ENCODE measurements at places on chromosomes 16 and 17.

DNA sequence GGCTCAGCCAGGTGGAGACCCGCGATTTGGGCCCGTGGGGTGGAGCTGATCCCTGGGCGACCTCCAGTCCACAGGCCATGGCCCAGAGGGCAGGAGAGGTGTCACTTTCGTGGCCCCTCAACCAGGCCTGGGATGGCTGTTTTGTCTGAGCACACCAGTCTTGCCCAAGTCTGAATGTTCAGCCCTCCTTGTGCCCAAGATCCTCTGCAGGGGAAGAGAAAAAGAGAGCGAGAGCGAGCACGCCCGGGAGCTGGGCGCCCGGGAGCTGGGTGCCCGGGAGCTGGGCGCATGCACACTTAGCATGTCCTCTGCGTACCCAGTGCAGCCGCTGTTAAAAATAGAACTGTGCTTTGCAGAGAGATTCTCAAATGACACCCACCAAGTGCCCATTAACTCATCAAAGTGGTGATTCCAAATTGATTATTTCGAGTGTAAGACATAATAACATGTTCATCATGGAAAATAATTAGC is 403.3 kb upstream of the TNRC6C start:
- DNase-seq, result no peak

DNA sequence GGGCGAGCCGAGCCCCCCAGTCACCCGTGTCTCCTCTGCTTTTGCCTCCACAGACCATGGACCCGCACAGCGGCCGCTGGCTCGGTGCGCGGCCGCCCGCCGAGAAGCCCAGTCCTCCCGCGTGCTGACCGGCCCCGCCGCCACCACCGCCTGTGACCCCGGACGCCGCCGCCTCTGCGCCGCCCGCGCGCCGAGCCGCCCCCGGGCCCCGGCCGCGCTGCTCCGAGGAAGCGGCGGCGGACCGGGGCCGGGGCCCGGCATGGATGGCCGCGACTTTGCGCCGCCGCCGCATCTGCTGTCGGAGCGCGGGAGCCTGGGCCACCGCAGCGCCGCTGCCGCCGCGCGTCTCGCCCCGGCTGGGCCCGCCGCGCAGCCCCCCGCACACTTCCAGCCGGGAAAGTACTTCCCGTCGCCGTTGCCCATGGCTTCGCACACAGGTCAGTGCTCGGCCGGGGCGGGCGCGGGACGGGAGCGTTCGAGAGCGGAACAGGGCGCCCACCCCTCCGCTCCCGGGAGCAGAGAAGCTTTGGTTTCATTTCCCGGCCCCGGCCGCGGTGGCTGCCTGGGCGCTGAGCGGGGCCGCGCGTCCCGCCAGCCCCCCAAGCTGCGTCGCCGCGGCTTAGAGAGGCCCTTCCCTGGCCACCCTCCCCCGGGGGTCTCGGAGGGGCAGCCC is 4.4 kb downstream of the BAHCC1 start:
- DNase-seq, result no peak

- no peak for DNase-seq
Observed at GRCh38 chr17:80260791-80261158, at the start of gene RNF213. RNF213 (plus strand) TSS chr17:80260852; CDS start chr17:80263682, 2,830 bp downstream.

DNA sequence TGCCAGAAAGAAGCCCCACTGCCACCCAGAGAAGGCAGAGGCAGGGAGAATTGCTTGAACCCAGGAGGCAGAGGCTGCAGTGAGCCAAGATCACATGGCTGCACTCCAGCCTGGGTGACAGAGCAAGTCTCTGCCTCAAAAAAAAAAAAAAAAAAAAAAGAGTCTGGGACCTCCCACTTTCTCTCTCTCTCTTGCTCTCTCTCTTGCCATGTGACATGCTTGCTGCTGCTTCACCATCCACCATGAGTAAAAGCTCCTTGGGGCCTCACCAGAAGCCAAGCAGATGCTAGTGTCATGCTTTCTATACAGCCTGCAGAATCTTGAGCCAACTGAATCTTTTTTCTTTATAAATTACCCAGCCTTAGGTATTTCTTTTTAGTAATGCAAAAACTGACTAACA is 21.5 kb upstream of the SRSF1 start:
- no peak for DNase-seq

DNA sequence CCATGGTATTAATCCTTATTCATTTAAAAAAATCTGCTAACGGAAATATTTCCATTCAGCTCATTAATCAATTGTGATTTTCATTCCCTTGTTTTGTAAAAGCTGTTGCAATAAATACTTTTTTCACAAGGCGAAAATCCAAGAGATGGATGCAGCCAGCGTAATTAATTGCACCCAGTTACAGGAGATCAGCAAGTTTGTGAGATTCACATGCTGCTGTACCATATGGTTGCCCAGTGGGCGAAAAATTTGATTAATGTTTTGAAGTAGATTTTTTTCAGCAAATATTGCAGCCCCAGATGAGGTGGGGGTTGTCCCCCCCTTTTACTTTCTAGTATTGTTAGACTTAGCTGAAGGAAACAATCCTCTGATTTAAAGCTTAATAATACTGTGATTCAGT is 186.6 kb downstream of the WWOX start:
- DNase-seq, result no peak

GRCh38 chr16:55341681-55342080 is 17.7 kb downstream of the IRX6 start:
- DNase-seq, result no peak

- no peak for DNase-seq
Observed at GRCh38 chr17:1100382-1100781, 79.4 kb downstream of the ABR start.

DNA sequence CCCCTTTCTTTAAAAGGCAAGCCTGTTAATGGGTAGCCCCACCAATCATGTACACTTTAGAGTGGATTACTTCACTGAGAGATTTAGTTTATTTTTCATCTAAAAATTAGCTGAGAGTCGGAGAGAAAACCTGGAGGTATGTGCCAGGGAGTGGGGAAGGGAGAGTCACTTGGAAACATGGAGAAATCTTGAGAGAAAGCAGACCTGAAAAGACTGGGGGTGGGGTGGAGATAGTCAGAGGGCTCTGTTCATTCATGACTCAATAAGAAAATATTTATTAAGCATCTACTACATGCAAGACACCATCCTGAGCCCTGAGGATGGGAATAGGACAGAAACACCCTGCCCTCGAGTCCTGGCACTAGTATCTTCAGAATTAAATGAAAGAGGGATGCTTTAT is 27.4 kb upstream of the RCVRN start:
- DNase-seq, result no peak

DNA sequence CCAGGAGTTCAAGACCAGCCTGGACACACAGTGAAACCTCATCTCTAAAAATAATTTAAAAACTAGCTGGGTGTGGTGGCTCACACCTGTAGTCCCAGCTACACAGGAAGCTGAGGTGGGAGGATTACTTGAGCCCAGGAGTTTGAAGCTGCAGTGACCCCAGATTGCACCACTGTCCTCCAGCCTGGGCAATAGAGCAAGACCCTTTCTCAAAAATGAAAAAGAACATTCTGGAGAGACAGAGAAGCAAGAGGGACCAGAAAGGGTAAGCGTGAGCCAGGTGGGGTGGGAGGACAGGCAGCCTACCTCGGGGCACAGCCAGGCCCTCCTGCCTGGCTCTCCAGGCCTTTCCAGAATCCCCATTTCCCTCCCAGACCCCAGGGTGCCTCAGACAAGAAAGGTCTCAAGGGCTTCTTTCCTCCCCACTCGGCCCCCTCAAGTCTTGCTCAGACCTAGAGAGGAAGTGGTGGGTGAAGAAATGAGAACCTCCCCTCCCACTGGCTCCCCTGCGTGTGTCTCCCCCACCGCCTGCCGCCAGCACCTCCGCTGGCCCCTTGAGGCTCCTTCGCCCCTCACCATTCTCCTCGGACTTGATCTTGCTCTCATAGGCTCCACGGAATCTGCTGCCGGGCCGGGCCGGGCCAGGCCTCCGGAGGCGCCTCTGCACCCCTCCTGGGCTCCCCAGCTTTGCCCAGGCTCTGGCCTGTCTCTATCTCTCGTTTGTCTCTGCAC is 503 bp downstream of the C16orf54 start:
- DNase-seq, result no peak

- no peak for DNase-seq
Observed at GRCh38 chr16:52077607-52078006, 469.3 kb downstream of the TOX3 start.

DNA sequence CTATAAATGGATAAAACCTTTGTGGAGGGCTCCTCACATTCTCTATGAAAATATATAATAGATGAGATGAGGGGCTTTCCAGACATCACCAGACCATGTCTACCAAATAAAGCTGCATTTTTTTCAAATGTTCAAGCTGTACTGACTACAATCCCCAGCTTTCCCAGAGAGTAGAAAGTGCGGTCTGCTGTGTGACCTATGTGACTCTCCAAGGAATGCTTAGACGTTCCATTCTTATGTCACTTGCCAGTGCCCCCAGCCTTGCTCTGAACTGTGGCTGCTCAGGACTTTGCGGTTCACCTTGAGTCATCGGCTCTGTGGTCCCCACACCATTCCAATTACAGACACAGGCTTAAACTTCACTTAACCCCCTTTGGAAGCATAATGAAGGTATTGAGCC is 47.8 kb upstream of the SCNN1B start:
- DNase-seq, result no peak

GRCh38 chr16:802914-803753 is 2.6 kb upstream of the GNG13 start:
- DNase-seq, result no peak

DNA sequence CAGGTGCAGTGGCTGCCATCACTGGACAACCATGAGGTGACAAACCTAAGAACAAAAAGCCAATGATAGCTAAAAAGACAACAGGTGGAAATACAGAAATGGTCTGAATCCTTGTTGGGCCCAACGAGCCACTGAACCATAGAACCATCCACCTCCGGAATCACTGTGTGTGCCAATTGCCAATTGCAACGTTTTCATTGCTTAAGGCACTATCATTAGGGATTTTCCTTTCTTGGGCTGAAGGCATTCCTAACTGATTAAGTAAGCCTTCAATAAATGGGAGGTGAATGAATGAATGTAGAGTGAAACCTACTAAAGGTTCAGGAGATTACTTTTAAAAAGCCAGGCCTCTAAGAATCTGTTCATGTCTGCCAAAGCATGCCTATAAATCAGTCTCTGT is 3.6 kb downstream of the USP31 start:
- no peak for DNase-seq

DNA sequence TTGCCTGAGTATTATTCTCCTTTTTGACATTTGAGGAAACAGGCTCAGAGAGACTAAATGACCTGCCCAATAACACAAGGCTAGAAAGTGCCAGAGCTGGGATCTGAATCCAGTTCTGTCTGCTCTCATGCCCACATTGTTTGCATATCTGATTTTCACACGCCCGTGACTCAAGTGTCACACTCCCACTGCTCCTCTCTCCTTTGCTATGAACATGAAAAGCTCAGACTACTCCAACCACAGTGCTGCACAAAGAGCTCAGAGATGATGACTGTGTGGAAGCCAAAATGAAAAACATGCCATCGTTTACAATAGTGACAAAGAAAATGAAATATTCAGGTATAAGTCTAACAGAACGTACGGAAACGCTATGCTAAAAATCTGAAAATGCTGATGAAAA is 107.9 kb downstream of the SMG6 start:
- no peak for DNase-seq

GRCh38 chr16:46788891-46789474 is 40.8 kb upstream of the MYLK3 start:
- no peak for DNase-seq

GRCh38 chr16:13138528-13138927 is 237.1 kb downstream of the SHISA9 start:
- DNase-seq, result no peak

GRCh38 chr17:40069751-40070708 is 7.3 kb downstream of the THRA start:
- DNase-seq, result no peak

DNA sequence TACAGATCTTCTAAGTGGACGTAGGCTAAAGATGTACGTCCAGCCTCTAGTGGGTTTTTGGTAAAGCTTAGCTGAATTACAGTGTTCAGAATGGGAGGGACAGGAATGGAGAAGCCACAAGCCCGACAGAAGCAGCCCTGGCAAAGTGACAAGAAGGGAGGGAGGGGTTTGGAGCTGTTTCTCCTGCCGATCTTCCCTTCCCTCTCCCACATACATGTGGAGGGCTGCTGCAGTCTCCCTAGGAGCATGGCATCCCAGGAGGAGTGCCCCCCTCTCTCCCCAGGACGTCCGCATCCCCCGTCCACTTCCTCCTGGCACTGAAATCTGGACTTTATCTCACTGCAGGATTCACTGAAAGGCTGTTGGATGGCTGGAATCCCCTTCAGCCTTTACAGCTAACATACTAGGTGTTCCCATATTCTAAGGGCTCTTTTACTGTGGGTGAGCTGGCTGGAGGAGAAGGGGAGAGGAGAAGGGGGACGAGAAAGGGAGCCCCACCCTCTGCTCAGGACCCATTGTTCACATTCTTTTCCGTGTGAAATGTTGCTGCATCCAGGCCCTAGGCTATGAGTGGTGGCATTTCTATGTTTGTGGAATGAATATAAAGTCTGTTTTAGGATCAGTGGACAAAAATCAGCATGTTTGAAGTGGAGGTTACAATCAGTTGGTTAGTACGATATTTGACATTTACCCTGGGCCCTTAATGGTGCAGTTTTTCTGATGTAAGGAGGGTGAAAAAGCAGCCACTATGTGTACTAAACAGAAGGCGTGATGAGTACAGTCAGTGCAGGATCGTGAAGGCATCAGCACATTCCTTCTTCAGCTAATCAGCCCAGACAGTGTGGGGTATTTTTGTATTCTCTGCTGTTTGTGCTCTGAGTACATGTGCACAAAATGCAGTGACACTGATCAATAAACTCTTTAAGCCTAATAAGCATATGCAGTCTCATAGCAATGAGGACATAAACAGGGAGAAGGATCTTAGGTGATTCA is 94.6 kb downstream of the SPECC1 start:
- DNase-seq, result peak; percentile 10

- no peak for DNase-seq
Observed at GRCh38 chr17:7677388-7678067, 9.8 kb downstream of the TP53 start.

DNA sequence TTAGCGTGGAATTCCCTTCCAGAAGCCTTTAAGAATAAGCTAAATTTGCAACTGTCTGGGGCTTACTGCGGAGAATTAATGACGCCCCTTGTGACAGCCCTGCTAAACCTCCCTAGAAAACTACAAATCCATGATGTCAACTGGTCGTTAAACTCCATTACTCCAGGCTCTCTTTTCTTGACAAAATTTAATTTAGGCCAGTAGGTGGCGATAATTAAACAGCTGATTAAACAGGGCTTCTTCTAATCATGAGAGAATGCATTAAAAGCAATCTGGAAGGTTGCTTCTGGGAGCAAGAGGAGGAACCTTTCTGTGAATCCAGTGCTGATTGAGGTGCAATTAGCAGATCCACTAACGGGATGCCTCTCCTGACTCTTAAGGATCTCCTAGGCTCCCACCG is 8.1 kb upstream of the NLRP1 start:
- peak; percentile 66 for DNase-seq

- no peak for DNase-seq
Observed at GRCh38 chr17:21304091-21304490, 19.6 kb downstream of the MAP2K3 start.

- DNase-seq, result no peak
Observed at GRCh38 chr17:6442775-6443174, 1.5 kb upstream of the PIMREG start.
